ENCODE measurements at places on chromosomes 11 and 22.

DNA sequence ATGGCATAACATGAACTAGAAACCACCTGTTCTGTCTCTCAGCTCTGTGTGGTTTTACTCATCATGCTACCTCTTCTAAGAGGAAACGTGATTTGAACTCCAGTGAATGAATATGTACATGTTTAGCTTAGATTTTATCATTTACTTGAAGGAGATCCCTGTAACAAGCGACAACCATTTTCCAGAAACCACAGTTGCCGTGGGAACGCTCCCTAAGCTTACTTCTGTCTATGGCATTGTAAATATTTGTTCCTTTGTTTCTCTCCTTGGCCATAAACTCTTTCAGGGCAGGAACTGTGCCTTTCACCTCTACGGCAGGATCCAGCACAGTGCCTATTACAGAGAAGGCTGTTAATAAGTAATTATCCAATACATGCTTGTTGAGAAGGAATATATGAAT lies 17.1 kb upstream of the TPH1 start:
- DNase-seq, result no peak

DNA sequence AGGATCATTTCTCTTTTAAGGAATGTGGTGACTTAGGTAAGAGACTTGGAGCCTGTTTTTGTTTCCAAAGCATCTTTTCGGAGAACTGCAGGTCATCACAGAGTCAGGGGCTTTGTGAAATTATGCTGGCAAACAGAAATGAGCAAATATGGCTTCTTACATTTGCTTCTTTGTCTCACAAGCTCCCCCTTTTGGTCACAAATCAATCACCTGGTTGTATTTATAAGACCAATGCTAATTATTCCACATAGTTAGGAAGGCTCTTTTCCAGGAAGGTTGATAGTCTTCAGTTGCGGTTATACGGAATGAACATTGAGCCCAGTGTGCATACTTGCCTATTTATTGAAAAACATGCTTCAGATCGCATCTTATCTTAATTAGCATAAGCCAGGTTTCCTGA lies 34.6 kb upstream of the CEP126 start:
- DNase-seq, result no peak

- DNase-seq, result no peak
Measured at GRCh38 chr11:84372381-84372950, 1086.3 kb upstream of the CCDC90B start.

DNA sequence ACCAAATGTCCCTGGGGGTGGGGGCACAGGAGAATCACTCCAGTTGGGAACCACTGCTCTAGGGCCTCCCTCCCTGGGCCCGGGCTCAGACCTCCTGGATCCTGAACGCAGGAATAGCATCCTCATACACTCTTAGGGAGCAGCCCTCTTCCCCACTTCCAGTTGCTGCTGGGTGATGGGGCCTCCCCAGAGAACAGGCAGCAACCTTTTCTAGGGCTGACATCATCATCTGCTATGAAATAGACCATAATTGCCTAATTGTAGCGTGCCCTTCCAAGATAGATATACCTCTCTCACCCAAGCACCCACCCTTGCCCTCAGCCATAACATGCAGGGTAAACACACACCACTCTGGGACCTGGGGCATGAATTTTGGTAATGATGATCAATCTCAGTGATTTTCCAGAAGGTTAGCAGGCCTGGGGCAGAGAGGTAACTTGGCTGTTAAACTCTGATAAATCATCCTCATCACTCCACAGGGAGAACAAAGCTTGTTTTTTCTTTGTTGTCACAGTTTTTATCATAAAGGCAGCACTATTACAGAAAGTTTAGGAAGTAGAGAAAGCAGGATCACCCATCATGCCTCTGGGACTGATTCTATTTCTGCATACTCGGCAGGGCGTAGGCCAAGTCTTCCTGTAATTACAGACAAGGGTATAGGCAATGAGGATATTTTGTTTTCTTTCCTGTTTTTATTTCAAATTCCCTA lies 88.3 kb upstream of the PRDM11 start:
- DNase-seq, result no peak

DNA sequence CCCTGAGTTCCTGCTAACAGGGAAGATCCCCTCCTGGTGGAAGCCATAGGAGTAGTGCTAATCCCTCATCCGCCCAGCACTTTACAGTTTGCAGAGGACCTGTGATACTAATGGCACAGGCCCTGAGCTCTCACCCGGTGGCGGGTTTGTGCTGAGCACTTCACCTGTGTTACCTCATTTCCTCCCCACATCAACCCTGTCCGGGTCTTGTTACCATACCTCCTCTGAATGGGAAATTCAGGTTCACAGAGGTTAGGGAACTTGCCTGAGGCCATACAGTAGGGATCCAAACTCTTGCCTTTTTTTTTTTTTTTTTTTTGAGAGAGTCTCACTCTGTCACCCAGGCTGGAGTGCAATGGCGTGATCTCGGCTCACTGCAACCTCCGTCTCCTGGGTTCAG lies 25.2 kb downstream of the CAPN1 start:
- no peak for DNase-seq
